ENCODE measurements at places on chromosomes 7 and 10. TPM values are rescaled to one million over a fixed set of nuclear protein-coding genes. Genes with fewer than 3 reads are reported as not detected.

GRCh38 chr7:99677648-99678045, 2.1 kb downstream of the CYP3A5 start:
- DNase-seq: no peak

DNA sequence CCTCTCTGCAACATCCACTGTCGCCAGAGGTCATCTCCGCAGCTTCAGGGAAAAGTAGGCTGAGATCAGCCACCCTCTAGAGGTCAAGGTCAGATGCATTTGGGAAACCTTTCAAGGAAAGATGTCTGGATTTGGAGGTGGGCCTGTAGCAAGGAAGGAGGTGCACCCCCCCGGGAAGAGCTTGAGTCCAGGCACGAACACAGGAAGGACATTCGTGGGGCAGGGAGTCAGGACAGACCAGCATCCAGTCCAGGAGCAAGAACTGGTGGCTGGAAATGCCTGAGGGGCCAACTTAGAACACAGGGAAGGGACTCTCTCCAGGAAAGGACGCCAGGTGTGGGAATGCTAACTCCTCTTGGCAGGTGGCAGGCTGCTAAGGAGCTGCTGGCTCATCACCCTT, 614.1 kb upstream of the MGMT start:
- no peak for DNase-seq

DNA sequence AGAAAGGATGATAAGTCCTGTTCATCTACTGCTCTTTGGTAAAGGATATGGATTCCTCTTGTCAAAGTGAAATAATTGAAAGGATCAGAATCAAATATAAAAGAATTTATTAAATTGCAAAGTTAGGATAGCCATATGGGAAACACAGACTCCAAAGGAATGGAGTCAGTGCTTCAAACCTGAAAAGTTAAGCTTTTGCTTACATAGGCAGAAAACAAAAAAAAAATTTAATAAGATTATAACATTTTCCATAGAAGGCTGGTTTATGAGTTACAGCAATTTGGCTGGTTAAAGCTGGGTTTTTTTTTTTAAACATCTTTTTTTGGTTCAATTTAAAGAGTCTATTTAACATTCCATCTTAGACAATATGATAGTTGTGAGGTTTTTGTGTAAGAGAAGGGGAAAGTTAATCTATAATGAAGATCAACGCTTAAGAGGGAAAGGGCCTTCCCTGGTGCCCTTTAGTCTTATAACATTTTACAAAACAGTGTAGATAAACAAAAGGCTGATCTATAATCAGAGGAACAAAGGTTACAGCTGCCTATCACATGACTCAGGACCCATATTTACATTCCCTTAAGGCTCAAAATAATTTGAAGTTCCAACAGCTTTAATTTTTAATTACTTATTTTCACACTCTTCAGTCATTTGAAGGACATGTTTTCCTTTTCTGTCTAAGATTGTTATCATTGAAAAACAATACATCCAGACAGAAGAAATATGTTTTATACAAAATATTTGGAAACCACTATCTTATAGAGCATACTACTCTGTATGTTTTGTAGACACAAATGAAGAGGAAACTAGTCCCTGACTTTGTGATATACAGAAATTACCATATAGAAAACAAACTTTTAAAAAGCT, 234.3 kb upstream of the MBL2 start:
- DNase-seq: no peak

DNA sequence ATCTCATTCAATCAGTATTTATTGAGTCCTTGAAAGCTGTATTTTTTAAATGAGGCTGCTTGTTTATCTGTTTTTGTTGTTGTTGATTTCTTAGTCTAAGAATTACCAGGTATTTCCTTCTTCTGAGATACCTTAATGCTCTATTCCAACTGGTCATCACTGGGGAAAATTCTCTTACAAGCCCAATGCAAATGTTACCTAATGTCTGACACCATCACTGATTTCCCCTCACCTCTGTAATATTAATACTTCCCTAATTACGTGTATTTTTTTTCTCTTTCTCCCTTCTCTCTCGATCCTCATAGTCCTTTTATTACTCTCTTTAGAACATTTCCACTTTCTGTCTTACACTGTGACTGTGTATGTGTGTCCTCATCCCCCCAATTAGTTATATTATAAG, 13.9 kb downstream of the HDAC9 start:
- no peak for DNase-seq

DNA sequence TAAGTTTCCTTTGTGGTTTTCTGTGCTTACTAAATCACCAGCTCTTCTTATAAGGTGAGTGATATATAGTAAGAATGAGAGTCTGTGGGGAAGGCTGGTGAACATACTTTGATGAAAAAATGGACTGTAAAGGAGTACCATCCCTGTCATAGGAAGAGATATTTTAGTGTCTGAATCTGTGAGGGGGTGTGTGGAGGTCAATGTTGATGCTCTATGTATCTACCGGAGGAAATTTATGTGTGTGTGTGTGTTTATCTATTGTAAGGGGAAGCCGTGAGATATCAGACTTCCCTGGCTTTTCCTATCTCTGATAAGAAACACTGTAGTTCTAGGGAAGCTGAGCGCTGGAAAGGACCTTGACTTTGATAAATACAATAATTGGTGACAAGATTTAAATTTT, 179.0 kb downstream of the PCDH15 start:
- no peak for DNase-seq

GRCh38 chr7:150413640-150414081, 34.5 kb downstream of the ZNF775 start:
- no peak for DNase-seq

DNA sequence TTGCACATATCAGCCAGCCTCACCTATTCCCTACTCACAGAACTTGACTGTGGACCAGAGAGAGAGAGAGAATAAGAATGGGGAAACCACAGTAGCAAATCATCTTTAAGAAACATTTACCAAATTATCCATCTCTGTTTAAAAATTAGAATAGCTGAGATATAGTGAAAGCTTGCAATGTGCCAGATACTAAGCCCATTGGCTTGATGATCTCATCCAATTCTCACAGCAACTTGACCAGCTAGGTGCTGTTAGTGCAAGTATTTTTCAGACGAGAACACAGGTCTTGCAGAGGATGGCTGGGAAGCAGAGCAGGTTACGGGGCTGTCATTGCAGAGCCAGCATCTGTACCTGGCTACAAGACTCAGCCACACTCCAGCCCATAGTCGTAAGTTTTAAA, 50.9 kb downstream of the KLF6 start:
- DNase-seq: no peak

DNA sequence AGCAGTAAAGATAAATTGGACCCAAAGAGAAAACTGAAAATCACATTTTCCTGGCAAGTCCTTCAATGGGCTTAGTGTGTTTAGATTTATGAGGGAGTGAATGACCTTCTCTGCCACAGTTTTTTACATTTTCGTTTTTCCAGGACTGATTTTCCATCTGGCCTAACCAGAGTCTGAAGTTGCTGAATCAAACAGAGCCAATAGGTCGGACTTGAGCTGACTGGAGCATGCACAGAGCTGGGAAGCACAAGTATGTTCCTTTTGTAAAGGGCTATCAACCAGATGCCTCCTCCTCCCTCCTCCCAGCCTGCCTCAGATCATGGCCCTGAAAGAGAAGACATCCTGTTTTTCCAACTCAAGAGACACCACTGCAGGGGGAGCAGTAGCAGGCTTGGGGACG, 126.0 kb upstream of the ANKRD1 start:
- DNase-seq: no peak

DNA sequence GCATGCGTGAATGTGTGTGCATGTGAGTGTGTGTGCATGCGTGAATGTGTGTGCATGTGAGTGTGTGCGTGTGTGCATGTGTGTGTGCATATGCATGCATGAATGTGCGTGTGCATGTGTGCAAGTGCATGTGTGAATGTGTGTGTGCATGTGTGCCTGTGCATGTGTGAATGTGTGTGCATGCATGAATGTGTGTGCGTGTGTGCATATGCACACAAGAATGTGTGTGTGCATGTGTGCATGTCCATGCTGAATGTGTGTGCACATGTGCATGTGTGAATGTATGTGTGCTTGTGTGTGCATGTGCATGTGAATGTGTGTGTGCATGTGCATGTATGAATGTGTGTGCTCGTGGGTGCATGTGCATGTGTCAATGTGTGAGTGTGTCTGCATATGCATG, 42.1 kb upstream of the NUB1 start:
- no peak for DNase-seq

GRCh38 chr10:33434933-33435332, 100.5 kb upstream of the NRP1 start:
- DNase-seq: no peak

- DNase-seq: no peak
Measured at GRCh38 chr10:92241501-92241900, 49.4 kb downstream of the CPEB3 start.

GRCh38 chr10:813286-813685, 118.2 kb downstream of the LARP4B start:
- DNase-seq: no peak

- no peak for DNase-seq
Measured at GRCh38 chr7:134482858-134483257, 24.0 kb upstream of the AKR1B1 start.

GRCh38 chr10:32489901-32490300, 44.0 kb downstream of the CCDC7 start:
- DNase-seq: no peak

The CCL26 gene
- not detected for total RNA-seq

The SPDYE16 gene
- not detected for total RNA-seq

The SLC35B4 gene
- 10.8 TPM for total RNA-seq

The PDE1C gene
- total RNA-seq: 3.3 TPM

The C10orf67 gene
- total RNA-seq: not detected

The ING3 gene
- 40.9 TPM for total RNA-seq

The FAM53B gene
- 68.9 TPM for total RNA-seq

The LRRN3 gene
- total RNA-seq: not detected

The MYOZ1 gene
- total RNA-seq: not detected

Measured in spleen (tissue), 13 donors.